ENCODE measurements at places on chromosomes 7 and 10. TPM values are rescaled to one million over a fixed set of nuclear protein-coding genes. Genes with fewer than 3 reads are reported as not detected.

The HYAL4 gene
- not detected for total RNA-seq

The ANXA8 gene
- total RNA-seq = not detected

GRCh38 chr10:123537188-123537961, 128.8 kb upstream of the GPR26 start:
- no peaks in the 10 kb centered on the region for H3K36me3 ChIP-seq
- DNase-seq = no peak
- no peak overlapping the region for H3K4me3 ChIP-seq
- no peaks in the 10 kb centered on the region for H3K4me1 ChIP-seq

The TUBGCP2 gene
- total RNA-seq = 72.0 TPM

GRCh38 chr7:154744256-154744860, 258.6 kb downstream of the PAXIP1 start:
- no peak overlapping the region for H3K27ac ChIP-seq
- no peaks in the 10 kb centered on the region for H3K4me1 ChIP-seq
- peak; percentile 70 for DNase-seq
- H3K27me3 ChIP-seq = peaks cover 47% of the 10 kb centered on the region
- no peaks in the 10 kb centered on the region for H3K36me3 ChIP-seq
- no peak overlapping the region for H3K4me3 ChIP-seq

DNA sequence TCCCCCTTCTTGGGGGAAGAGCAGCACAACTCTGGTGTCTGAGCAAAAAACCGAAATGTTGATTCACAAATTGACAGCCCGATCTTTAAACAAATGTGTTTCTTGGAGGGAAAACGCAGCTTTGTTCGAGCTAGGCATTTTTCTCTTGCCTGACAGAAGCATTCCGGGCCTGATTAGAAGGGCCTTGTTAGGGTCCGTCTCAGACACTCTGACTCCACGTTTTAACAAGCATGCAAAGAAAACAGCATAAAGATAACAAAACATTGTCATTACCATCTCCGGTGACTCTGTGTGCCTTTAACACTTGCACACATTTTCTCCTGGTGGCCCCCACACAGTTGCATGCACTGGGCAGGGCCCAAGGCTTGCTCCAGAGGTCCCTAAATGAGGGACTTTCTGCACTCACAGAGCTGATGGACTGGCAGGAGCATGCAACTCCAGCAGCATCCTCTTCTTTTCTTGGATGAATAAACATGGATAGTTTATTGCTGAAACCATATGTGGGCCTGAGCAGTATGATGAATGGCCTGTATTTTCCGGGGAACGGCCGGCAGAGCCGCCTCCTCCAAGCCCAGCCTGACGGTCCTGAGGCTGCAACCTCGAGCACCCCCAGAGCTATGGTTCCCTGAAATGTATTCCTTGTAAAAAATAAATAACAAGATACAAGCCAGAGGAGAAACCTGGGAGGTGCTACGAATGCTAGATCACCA, 50.9 kb downstream of the EBF3 start:
- no peak overlapping the region for H3K4me3 ChIP-seq
- no peaks in the 10 kb centered on the region for H3K27me3 ChIP-seq
- peaks cover 18% of the 10 kb centered on the region for H3K4me1 ChIP-seq
- DNase-seq = no peak
- no peaks in the 10 kb centered on the region for H3K36me3 ChIP-seq

GRCh38 chr10:459743-460142, 229.7 kb downstream of the DIP2C start:
- H3K27me3 ChIP-seq = no peaks in the 10 kb centered on the region
- H3K36me3 ChIP-seq = peaks cover 44% of the 10 kb centered on the region
- H3K27ac ChIP-seq = no peak overlapping the region
- H3K4me1 ChIP-seq = peaks cover 23% of the 10 kb centered on the region
- no peak overlapping the region for H3K4me3 ChIP-seq

DNA sequence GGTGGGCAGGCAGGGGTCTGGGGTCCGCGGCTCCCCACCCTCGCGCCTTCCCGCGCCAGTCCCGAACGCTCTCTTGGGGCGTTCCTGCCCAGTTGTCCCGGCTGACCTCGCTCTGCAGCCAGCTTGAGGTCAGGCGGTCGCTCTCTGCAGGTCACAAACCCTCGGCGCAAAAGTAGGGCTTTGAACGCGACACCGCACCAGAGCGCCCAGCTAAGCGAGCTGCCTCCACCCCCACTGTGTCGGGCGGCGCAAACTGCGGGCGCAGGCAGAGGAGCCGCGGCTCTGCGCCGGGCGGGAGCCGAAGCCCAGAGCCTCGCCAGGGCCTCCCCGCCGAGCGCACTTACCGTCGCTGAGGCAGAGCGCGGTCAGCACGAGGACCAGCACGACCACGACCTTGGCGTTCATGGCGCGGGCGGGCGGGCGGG, 284 bp downstream of the CXCL12 start:
- H3K4me3 ChIP-seq = no peak overlapping the region
- no peak for DNase-seq
- H3K36me3 ChIP-seq = no peaks in the 10 kb centered on the region
- H3K4me1 ChIP-seq = peaks cover 14% of the 10 kb centered on the region
- peaks cover 72% of the 10 kb centered on the region for H3K27me3 ChIP-seq

The FXYD4 gene
- not detected for total RNA-seq

GRCh38 chr7:17520941-17521340, 222.5 kb downstream of the AHR start:
- H3K27me3 ChIP-seq = no peaks in the 10 kb centered on the region
- H3K4me1 ChIP-seq = peaks cover 8% of the 10 kb centered on the region
- no peak overlapping the region for H3K4me3 ChIP-seq
- H3K36me3 ChIP-seq = no peaks in the 10 kb centered on the region
- DNase-seq = no peak

DNA sequence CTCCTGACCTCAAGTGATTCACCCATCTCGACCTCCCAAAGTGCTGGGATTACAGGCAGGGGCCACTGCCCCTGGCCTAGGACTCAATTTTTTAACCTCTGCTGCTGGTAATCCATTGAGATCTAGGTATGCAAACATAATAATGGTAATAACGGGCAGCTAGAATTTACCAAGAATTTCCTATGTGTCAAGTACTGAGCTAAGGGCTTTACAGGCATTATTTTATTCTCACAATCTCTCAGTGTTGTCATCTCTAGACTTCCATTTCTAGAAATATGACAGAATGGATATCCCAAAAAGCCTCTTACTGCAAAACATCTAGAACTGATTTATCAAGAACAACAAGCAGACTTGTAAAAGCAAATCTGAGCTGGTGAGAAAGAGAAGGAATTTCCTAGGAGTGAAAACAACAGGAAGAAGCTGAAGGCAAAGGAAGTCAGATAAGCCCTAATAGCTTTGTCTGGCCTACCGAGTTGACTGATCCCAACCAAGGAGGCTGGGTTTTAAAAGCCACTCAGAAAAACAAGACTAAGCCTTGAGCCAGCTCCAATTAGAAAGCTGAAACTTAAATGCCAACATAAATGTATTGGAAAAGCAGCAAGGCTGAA, 70.6 kb downstream of the CCDC71L start:
- H3K27ac ChIP-seq = no peak overlapping the region
- no peaks in the 10 kb centered on the region for H3K27me3 ChIP-seq
- no peaks in the 10 kb centered on the region for H3K4me1 ChIP-seq

- no peak overlapping the region for H3K4me3 ChIP-seq
- peaks cover 7% of the 10 kb centered on the region for H3K27me3 ChIP-seq
- H3K36me3 ChIP-seq = no peaks in the 10 kb centered on the region
- H3K27ac ChIP-seq = no peak overlapping the region
- no peaks in the 10 kb centered on the region for H3K4me1 ChIP-seq
Observed at GRCh38 chr7:28311670-28312069, 100.6 kb upstream of the CREB5 start.

The SLC26A3 gene
- not detected for total RNA-seq

GRCh38 chr10:129116371-129116770, 350.7 kb upstream of the MGMT start:
- H3K4me3 ChIP-seq = no peak overlapping the region
- H3K36me3 ChIP-seq = no peaks in the 10 kb centered on the region
- H3K27me3 ChIP-seq = no peaks in the 10 kb centered on the region
- no peak for DNase-seq
- H3K4me1 ChIP-seq = no peaks in the 10 kb centered on the region

DNA sequence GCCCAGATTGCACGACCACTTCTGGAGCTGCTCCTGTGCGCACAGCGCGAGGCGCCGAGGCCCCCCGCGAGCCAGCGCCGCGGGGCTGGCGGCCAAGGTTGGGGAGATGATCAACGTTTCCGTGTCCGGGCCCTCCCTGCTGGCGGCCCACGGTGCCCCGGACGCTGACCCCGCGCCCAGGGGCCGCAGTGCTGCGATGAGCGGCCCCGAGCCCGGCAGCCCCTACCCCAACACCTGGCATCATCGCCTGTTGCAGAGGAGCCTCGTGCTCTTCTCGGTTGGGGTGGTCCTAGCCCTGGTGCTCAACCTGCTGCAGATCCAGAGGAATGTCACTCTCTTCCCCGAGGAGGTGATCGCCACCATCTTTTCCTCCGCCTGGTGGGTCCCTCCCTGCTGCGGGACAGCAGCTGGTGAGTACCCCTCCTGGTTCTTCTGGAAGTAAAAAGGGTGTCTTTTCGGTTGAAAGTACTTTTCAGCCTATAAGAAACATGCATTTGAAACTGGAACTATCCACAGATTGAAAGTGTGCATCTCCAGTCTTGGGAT, 683 bp downstream of the INSIG1 start:
- H3K36me3 ChIP-seq = peaks cover 19% of the 10 kb centered on the region
- peaks cover 36% of the 10 kb centered on the region for H3K4me1 ChIP-seq
- peak overlapping the region; percentile 95 for H3K4me3 ChIP-seq
- no peak for DNase-seq
- peak overlapping the region; percentile 95 for H3K27ac ChIP-seq
- H3K27me3 ChIP-seq = no peaks in the 10 kb centered on the region

The LIPF gene
- total RNA-seq = not detected

- H3K36me3 ChIP-seq = no peaks in the 10 kb centered on the region
- H3K27me3 ChIP-seq = no peaks in the 10 kb centered on the region
Observed at GRCh38 chr10:93873420-93874115, 20.2 kb upstream of the SLC35G1 start.

GRCh38 chr7:69656890-69657289, 58.6 kb downstream of the AUTS2 start:
- no peaks in the 10 kb centered on the region for H3K27me3 ChIP-seq
- H3K4me3 ChIP-seq = no peak overlapping the region
- no peak for DNase-seq
- no peaks in the 10 kb centered on the region for H3K36me3 ChIP-seq
- no peak overlapping the region for H3K27ac ChIP-seq
- H3K4me1 ChIP-seq = peaks cover 53% of the 10 kb centered on the region

DNA sequence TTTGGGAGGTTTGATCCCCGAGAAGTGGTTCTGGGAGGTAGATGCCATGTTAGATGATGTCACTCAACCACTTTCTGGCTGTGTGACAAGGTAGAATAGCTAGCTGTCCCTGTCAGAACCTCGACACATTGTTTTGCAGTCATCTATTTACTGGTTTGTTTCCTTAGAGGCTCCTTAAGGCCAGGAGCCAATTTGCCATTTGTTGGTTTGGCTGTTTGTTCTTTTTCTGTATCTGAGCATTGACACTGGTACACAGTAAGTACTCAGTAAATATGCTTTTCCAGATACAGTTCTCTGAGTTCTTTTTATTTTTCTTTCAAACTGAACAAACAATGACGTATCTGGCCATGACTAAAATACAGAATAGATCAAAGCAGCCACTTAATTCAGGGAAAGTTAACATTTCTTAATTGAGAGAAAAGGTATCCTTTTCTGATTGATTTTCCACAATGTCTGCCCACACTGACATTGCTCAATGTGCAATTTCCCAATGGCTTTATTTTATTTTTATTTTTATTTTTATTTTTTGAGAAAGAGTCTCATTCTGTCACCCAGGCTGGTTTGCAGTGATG, 121.6 kb downstream of the SPAG6 start:
- DNase-seq = no peak
- H3K27me3 ChIP-seq = peaks cover 28% of the 10 kb centered on the region
- H3K4me3 ChIP-seq = no peak overlapping the region
- peaks cover 9% of the 10 kb centered on the region for H3K4me1 ChIP-seq

GRCh38 chr10:25888627-25889026, 45.4 kb upstream of the MYO3A start:
- no peak overlapping the region for H3K27ac ChIP-seq
- no peaks in the 10 kb centered on the region for H3K36me3 ChIP-seq
- no peak for DNase-seq
- H3K27me3 ChIP-seq = peaks cover 2% of the 10 kb centered on the region
- H3K4me1 ChIP-seq = no peaks in the 10 kb centered on the region

DNA sequence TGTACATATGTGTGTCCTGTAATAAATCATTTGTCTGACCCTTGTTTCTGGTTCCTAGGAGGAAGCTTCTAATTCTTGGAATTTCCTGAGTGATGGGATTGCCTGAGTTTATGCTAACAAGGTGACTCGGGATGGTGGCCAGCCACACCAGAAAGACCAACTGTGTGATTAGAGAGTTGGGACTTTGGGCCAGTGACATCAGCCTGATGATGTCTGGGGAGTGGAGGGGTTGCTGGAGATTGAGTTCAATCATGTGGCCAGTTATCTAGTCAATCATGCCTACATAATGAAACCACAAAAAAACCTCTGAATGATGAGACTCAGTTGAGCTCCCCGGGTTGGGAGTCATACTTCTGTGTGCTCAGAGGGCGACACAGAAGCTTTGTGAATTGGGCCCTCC, 23.5 kb upstream of the CARD11 start:
- no peak overlapping the region for H3K4me3 ChIP-seq
- H3K4me1 ChIP-seq = peaks cover 3% of the 10 kb centered on the region
- peaks cover 2% of the 10 kb centered on the region for H3K27me3 ChIP-seq
- no peak for DNase-seq
- H3K27ac ChIP-seq = no peak overlapping the region

DNA sequence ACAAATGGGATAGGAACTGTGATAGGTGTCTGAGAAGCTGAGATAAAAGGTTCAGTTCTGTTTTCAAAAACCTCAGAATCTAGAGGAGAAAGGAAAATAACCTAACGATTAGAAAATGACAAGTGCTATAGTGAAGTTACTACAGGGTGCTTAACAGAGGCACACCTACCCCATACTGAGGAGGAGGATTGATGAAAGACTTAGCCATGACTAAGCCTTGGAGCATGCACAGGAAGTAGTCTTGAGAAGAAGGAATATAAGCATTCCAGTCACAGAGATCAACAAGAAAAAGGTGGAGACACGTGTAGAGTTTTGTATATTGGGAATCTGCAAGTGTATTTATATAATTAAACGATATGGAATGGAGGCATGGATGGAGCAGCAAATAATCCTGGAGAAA, 1225.5 kb upstream of the CELF2 start:
- no peak overlapping the region for H3K27ac ChIP-seq
- no peaks in the 10 kb centered on the region for H3K27me3 ChIP-seq
- DNase-seq = no peak
- H3K36me3 ChIP-seq = no peaks in the 10 kb centered on the region
- H3K4me1 ChIP-seq = peaks cover 6% of the 10 kb centered on the region
- H3K4me3 ChIP-seq = no peak overlapping the region

- H3K27ac ChIP-seq = no peak overlapping the region
- no peak for DNase-seq
- peaks cover 41% of the 10 kb centered on the region for H3K36me3 ChIP-seq
- no peaks in the 10 kb centered on the region for H3K27me3 ChIP-seq
Observed at GRCh38 chr7:138849701-138850100, 51.7 kb upstream of the ATP6V0A4 start.
